ENCODE measurements at places on chromosomes 2 and 18.

DNA sequence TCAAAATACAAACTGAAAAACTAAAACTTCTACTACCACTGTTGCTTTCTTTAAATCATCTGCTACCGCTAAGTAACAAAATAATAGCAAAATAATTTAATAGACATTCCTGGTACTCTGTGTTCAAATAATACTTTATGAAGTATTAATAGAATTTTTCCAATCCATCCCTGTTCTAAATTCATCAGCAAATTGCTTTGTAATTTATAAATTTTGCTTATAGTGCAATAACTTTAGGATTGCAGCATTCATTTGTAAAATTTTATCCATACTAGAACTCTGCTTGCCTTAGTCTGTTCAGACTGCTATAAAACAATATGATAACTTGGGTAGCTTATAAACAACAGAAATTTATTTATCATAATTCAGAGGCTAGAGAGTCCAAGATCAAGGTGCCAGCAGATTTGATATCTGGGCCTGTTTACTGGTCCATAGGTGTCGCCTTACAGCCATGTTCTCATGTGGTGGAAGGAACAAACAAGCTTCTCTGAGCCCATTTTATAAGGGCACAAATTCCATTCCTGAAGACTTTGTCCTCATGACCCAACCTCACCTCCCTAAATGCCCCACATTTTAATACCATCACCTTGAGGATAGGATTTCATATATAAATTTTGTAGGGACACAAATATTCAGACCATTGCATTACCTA, 415.1 kb upstream of the MAP2 start:
- no peak for DNase-seq

DNA sequence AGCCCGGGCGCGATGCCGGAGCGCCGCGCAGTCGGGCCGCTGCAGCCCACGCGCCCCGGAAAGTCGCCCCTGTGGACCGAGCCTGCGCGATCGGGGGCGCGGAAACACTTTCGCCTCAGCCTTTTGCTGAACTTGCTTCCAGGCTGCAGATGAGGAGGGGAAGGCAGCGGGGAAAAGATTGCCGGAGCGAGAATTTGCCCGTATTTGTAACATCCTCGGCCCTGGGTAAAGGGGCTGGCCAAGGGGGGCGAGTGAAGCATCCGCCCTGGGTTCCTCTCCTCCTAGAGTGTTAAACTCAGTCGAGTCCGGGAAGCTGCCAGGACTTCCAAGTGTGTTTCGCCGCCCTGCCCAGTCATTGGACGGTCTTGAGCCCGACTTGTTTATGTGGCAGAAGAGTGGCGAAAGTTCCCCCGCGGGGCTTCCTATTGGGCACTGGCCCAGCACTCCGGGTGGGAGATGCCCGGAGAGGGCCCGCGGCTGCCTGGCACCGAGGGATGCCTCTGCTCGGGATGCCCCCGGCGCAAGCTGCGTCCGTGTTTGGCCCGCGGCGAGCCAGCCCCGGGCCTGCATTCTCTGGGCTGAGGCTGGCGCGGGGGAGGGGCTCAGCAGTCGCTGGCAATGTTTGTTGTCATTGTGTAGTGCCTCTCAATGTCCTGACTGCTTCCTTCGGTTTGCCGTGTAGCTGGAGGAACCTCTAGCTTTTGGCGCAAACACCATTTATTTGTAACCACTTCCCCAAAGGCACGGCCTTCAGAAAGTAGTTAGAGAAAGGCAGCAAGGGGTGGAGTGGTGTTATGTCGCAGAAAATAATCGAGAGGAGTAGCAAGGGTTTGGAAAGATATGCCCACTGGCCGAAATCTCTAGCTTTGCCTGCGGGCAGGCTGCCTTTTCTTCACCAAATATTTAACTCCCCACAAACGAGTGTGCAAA, 1.1 kb downstream of the CYBRD1 start:
- no peak for DNase-seq

DNA sequence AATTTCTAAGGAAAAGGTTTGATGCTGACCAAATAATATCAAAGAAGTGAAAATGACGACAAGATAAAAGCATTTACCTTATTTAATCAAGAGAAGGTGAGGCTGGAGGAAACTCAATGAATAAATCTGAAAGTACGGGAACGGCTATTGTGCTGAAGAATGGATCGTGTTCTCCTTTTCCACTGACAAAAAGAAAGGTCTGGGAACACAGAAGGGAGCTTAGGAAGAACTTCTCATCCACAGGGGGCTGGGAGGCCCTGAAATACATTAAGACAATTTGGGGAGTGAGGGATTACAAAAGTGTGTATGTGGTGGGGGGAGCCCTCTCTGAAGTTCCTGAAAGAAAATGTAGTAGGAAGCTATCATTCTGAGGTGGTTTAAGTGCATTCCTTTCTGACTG, 582.3 kb downstream of the SLC4A3 start:
- no peak for DNase-seq

DNA sequence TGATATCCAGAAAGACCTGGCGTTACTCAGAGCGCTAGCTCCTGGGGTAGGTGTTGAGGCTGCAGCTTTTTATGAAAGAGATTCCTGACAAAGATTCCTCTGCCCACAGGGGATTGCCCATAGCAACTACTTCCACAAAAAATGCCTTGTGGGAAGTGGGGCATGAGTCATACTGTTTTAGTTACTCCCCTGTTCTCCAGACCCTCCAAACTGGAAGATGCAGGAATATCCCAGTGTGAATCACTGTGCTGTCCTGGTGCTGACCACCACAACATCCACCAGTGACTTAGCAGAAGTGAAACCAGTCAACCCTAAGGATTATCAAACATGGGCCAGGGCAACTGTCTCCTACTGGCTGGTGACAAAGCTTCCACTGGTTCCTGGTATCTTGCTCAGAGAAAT, 61.8 kb downstream of the CDH2 start:
- peak; percentile 89 for DNase-seq

DNA sequence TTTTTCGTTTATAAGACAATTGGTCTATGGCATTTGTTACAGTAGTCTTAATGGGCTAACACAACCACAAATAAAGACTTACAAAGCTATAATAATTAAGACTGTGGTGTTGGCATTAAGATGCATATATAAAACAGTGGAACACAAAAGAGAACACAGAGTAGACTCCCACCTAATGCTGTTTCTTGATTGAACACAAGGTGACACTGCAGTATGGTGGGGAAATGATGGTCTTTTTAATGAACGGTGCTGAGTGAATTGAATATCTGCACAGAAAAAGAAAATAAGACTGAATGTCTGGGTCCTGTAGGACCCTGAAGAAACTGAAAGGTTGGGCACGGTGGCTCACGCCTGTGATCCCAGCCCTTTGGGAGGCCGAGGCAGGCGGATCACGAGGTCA, 1136.6 kb upstream of the NXPH2 start:
- no peak for DNase-seq

DNA sequence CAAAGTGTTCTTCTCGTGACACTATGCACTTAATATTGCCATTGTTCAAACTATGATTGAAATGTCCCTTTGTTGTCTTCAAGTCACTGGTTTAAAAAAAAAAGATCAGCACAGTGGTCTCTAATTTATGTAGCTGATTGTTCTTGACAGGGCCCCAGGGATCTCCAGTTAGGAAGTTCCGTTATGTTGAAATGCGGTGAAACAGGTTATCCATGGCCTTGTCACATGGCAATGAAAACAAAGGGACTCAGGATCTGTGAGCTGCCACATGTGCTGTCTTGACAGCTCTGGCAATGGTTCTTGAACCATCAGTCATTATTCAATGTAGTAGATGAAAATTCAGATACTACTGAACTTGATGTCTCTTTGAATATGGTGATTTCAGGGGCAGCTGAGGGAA, 147.4 kb downstream of the SETBP1 start:
- no peak for DNase-seq

DNA sequence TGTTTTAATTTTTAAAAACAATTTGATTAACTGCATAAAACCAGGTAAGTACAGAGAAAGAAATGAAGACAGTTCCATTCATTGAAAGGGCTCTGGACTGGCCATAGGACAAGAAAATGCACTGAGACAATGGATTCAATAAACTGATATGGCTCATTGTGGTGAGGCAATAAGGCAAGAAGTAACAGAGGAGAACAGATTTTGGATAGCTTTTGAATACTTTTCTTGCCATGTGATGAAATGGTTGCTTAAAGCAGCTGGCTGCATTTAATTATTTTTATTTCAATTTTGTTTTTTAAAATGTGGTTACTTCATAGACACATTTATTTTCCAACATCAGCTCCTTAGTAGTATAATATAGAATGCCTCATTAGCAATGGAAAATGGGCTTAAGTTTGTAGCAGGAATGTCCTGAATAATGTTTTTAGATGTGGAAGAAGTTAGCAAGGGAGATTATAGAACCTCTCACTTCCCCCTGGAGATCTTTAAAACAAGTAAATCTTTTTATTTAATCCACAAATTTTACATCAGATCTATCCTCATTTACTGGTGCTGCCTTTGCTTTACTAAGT, 646.9 kb upstream of the ZEB2 start:
- DNase-seq, result no peak

DNA sequence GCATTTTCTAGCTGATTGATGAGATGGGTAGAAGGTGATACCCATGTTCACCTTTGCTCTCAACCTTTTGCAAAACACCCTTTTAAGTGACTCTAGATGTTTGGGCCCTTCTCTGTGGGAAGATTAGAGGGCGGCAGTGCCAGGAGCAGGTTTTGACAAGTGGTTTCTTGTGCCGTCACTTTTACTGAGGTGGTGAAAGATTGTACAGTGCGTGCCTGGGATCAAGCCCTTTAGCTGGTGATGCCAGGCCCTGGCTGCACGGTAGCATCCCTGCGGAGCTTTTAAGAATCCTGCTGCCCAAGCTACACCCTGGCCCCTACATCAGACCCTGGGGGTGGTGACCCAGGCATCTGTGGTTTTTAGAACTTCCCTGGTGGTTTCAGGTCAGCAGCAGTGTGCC, 29.1 kb downstream of the MTCL1 start:
- no peak for DNase-seq

GRCh38 chr2:26946841-26947784, 23.3 kb upstream of the MAPRE3 start:
- DNase-seq, result no peak

DNA sequence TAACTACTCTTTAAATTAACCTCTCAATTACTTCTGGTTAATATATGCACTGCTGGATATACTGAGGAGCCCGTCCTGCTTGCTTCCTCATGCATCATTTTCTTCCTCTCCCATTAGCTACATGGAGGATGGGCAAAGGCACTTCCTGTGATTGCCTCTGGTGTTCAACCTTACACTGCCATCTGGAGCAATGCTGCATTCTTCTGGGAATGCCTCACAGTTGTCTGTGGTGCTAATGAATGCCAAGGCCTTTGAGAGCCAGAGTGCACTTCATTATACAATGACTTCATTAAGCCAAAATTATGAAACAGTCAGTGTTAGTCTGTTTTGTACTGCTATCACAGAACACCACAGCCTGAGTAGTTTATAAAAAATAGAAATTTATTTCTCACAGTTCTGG, 134.8 kb upstream of the DOCK10 start:
- peak; percentile 16 for DNase-seq

- DNase-seq, result no peak
These were observed 82.0 kb downstream of the PHLPP1 start for GRCh38 chr18:62797329-62797728.

- peak; percentile 40 for DNase-seq
These were observed 132.6 kb downstream of the MAP2 start for GRCh38 chr2:209556354-209556961.

DNA sequence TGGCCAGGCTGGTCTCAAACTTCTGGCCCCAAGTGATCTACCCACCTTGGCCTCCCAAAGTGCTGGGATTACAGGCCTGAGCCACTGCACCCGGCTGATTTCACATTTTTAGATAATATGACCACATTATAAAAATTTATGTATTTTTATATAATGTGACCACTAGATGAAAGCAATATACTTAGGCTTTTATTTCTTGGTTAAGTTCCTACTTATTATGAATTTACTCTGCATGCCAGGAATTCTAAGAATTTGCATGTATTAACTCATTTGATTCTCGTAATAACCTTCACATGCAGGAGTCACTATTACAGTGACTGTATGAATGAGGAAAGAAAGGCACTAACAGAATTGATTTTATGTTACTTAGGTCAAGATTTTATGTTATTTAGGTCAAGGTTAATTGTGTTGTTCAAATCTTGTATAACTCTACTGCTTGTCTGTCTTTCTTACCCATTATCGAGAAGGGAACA, 25.6 kb upstream of the CASP8 start:
- no peak for DNase-seq

GRCh38 chr2:28588292-28588670, 92.4 kb downstream of the PLB1 start:
- DNase-seq, result no peak

DNA sequence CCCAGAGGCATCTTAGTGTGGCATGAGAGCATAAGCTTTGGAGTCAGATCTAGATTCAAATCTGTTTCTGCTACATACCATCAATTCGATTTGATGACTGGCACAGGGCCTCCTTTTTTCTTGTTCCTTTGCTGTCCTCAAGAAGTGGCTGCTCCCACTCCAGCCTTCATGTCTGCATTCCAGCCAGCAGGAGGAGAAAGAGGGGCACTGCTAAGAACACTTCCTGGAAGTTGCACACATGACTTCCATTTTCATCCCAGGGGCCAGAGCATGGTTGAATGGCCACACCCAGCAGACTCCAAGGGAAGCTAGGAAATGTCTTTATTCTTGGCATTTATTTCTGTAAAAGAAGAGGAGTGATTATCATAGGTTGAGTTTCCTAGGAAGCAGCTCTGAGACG, 50.4 kb downstream of the EML6 start:
- no peak for DNase-seq

DNA sequence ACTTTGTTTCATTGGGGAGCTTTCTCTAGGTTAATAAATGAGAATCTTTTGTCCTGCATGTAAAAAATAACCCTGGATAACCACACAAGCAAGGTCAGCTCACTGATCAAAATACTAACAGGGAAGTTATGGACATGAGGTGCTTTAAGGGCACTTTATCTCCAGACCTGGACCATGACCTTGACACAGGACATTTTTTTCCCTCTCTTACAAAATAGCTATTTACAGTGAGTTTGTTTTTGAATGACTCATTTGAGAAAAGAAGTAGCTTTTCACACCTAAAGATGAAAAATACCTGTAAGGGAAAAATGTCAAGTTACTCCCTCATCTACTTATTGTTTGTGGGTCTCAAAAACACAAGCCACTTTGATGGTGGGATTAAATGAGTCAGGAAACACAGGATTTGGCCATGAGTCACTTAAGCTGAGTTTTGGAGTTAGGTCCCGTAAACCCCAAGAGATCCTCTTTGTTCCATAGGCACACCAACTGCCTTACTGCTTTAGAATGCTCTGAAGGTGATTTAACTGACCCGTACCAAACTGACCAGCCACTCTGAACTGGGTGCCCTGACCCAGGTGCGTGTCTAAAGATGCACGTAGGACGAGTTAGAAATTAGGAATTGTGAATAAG, 479.3 kb upstream of the NXPH2 start:
- DNase-seq, result no peak

GRCh38 chr2:131584940-131585339, 57.3 kb downstream of the CCDC74A start:
- DNase-seq, result no peak

GRCh38 chr2:71458413-71459083, 5.2 kb downstream of the DYSF start:
- DNase-seq, result no peak

DNA sequence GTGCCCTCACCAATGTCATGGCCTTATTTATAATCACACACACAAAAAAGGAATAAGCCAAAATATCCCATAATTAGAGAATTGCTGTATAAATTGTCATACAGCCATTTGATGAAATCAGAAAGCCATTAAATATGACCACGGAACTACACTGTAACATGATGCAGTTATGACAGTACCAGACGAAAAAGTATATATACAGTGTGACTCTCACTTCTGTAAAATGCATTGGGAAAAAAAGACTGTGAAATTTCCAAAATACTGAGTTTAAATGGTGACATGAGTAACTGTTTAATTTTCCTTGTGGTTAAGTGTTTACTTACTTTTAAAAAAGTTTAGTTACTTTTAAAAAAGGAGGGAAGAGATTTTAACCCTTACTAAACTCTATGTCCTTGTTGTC, 25.4 kb downstream of the UXS1 start:
- DNase-seq, result no peak

Data from HFF-Myc (cell line).